NCI-H146 (cell line): ENCODE measurements at places on chromosomes 2 and 18.

- DNase-seq: no peak
Measured at GRCh38 chr18:48049757-48050156, 119.3 kb upstream of the SMAD2 start.

DNA sequence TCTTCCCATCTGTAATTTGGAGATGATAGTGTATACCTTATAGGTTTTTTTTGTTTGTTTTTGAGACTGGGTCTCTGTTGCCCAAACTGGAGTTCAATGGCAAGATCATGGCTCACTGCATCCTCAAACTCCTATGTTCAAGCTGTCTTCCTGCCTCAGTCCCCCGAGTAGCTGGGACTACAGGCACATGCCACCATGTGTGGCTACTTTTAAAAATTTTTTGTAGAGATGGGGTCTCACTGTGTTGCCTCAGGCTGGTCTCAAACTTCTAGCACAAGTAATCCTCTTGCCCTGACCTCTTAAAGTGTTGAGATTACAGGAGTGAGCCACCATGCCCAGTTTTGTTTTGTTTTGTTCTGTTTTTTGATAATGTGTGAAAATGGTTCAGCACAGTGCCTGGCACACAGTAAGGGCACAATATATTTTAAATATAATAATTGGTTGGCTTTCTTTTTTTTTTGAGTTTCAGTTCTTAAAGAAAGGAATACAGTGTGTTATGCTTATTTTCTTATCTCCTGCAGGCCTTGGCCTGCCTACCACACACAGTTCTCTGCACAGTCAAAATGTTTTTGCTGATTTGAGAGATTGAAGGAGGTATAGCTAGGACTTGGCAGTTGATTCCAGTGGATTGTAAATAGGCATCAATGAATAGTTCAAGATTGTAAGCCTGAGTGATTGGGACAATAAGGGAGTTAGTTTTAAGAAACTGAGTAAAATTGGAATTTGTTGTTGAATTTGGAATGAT lies 6.1 kb downstream of the ACTR3 start:
- no peak for DNase-seq

- no peak for DNase-seq
Measured at GRCh38 chr18:2644535-2644934, 11.0 kb upstream of the SMCHD1 start.

DNA sequence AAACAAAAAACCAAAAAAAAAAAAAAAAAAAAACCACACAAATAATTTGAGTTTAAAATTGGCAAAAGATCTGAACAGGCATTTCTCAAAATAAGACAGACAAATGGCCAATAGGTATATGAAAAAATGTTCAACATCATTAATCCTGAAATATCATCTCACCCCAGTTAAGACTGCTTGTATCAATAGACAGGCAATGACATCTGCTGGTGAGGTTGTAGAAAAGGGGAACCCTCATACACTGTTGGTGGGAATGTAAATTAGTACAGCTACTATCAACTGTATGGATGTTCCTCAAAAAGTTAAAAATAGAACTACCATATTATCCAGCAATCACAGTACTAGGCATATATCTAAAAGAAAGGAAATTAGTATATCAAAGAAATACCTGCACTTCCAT lies 523.1 kb downstream of the XIRP2 start:
- no peak for DNase-seq

GRCh38 chr2:47803770-47804169 lies 20.8 kb downstream of the MSH6 start:
- DNase-seq: no peak
